Fibroblast of skin of left quadriceps (primary cell): ENCODE measurements at places on chromosomes 13 and 19.
A peak's percentile ranks its signal among the peaks of the same experiment; 100 is the strongest.

DNA sequence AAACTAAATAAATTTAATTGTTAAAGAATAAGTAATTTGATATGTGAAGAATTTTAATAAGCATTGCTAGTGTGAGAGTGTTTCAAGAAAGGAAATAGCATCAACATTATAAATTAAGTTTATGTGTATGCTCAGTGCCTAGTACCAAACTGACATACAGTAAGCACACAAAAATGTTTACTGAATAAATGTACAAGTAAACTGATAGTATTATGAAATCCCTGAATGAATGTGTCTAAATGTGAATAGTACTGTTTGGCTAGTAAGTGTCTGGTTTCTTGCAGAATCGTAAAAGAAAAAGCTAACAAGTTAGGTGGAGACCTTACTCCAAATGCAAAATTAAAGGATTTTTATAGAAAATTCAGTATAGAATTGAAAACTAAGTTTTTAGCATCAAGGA, 233.6 kb downstream of the PCDH9 start:
- DNase-seq = peak; percentile 23

- no peak for DNase-seq
Measured at GRCh38 chr19:27843861-27844260, 1369.1 kb downstream of the UQCRFS1 start.

- DNase-seq = no peak
Measured at GRCh38 chr13:74056801-74057542, 77.2 kb downstream of the KLF12 start.

GRCh38 chr19:20325151-20325550, 158.1 kb downstream of the ZNF486 start:
- DNase-seq = no peak

GRCh38 chr19:10548746-10549276, 5.1 kb downstream of the ATG4D start:
- no peak for DNase-seq

- DNase-seq = no peak
Measured at GRCh38 chr19:40633207-40633606, 32.0 kb downstream of the LTBP4 start.
